ENCODE measurements at places on chromosomes 4 and X.

GRCh38 chr4:82898322-82899243 is 2.0 kb upstream of the THAP9 start:
- peak; percentile 71 for DNase-seq

DNA sequence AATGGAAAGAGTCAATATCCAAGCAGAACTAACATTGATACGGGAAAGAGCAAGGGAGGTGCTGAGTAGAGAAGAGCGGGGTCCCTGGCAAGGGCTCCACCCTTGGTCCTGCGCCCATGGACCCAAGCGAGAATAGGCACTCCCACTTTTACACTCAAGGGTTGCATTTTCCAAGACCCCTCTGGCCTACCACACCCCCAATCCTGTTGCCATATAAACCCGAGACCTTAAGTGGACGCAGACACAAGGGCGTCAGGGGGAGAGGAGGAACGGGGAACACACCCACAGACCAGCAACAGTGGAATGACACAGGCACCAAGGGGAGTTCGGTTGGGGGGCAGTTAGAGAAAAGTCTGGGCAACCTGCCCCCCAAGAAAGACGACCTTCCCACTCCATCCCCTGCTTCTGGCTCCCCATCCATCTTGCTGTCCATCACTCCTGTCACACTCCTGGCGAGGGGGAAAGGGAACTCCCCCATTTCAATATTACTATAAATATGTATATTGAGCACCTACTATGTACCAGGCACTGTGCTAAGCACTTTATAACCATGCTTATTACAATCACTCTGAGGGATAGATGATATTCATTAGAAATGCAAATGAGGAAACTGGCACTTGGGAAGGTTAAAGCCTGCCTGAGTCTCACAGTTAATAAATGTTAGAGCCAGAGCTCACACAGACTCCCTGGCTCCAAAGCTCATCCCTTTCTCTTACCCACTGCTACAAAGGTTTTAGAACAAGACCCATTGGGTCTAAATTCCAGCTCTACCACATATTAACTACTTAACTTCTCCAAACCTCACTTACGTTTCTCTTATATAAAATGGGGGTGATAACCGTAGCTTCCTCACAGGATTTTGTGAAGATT is 51.7 kb downstream of the SCD5 start:
- no peak for DNase-seq

DNA sequence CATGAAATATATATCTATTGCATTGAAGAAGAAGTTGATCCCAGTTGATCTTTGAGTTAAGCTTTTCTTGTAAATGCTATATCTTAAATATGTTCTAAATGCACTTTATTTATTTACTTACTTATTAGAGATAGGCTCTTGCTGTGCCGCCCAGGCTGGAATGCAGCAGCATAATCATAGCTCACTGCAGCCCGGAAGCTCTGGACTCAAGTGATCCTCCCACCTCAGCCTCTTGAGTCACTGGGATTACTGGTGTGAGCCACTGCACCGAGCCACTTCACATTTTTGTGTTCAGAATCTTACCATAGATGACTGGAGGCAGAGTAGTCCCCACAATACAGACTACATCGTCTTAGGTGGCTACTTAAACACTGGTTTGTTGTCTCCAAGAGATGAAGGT is 324.3 kb upstream of the SLIT2 start:
- no peak for DNase-seq

GRCh38 chrX:68995386-68995779 is 166.6 kb downstream of the EFNB1 start:
- DNase-seq = no peak
